Neural crest cell (in vitro differentiated cells): ENCODE measurements at places on chromosomes 12 and 14. TPM values are rescaled to one million over a fixed set of nuclear protein-coding genes. Genes with fewer than 3 reads are reported as not detected.

GRCh38 chr12:53862831-53863230, 75.8 kb upstream of the HOXC13 start:
- DNase-seq = no peak

DNA sequence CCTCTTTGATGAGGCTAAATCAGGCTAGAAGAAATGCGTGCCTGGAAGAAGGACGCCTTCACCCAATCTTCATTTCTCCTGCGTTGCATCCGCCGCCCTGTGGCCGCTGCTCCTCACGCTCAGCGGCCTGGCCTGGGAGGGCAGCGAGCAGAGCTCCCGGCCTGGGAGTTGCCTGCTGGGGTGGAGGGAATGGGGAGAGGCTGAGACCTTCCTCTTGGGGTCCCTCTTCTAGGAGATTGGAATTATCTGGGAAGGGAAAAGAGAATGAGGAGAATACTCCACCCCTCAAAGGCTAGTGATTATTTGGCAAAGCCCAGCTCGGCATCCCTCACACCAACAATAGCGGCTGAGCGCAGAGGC, 2.4 kb upstream of the HOXC12 start:
- no peak for DNase-seq

GRCh38 chr14:64692986-64693809, 11.0 kb upstream of the PLEKHG3 start:
- DNase-seq = no peak

DNA sequence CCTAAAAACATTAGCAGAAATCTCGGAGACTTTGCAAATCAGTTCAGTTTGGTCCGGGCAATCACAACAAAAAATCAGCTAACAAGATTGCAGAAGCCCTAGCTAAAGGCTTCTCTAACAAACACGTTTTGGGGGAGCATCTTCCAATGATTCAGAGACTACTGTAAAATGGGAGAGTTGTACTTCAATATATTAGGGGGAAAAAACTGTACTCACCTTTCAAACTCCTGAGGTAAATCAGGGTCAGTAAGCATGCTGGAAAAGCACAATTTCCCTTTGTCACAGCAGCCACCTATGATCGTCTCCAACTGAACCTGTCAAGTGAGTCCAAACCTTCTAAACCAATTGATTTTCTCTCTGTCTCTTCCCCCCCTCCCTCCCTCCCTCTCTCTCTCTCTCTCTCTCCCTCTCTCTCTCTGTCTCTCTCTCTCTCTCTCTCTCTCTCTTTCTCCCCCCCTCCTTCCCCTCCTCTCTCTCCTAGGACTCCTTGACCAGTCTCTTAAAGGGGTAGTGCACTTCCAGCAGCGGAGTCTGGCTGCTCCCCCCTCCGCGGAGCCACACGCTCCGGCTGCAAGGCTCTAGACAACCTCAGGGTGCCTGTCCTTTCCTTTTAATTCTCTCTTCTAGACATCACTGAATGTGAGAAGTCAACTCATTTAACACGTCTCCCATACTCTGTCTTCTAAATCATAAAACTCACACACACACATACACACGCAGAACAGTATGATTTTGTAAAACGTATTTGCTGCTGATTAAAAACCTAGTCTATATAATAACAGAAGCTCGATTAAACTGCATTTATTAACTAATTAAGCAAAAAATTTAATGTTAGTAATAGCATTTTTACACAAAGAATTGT, at the start of gene SOX5:
Gene SOX5, minus strand, starts transcription at position 323 of the 862 bp plus-strand sequence. Its CDS starts 69 bp downstream, at position 254.
- DNase-seq = peak; percentile 48

- DNase-seq = no peak
These were observed 34.8 kb upstream of the RCOR1 start for GRCh38 chr14:102557434-102558226.

GRCh38 chr12:22919883-22920282, 294.9 kb downstream of the ETNK1 start:
- no peak for DNase-seq

GRCh38 chr12:84497819-84498218, 414.8 kb downstream of the SLC6A15 start:
- DNase-seq = no peak

GRCh38 chr12:20211981-20212421, 156.3 kb upstream of the PDE3A start:
- DNase-seq = no peak

GRCh38 chr14:21414137-21414631, 30.4 kb upstream of the SUPT16H start:
- no peak for DNase-seq

DNA sequence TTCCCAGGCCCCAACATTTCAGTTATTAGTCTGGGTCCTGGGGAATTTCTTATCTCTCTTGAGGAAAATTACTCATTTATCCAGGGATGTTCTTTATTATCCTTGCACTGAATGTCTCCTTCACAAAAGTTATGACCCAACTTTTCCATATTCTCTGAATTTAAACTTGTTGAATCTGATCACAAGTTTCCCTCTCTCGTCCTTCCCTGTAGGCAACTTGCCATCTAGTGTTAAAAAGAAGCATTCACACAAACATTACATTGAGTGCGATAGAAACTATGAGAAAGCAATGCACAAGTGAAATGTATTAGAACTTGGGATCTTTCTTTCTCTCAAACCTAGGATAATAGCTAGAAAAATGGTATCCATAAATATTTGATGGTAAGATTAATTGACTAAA, 608.4 kb downstream of the FSCB start:
- no peak for DNase-seq

DNA sequence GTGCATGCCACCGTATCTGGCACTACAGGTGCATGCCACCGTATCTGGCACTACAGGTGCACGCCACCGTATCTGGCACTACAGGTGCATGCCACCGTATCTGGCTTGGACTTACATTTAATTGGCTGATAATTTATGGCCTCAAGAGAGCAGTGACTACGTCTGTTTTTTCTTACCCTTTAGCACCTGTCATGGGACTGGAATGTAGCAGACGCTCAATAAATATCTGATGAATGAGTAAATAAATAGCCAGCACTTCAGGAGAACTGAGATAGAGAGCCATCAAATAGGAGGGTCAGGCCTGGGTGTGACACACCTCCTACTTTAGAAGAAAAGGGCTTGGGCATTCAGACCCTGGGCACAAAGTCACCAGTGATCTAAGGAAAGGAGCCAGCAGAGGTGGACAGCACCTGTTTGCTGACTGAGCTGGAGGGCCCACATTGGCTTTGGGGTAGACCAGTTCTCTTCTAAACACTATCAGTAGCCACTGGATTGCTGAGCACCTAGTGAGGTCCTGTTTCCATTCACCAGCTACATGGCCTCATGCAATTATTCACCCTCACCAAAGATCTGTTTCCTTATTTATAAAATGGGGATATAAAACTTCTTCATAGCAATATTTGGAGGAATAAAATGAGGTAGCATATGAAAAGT, 50.1 kb downstream of the RFX4 start:
- no peak for DNase-seq

DNA sequence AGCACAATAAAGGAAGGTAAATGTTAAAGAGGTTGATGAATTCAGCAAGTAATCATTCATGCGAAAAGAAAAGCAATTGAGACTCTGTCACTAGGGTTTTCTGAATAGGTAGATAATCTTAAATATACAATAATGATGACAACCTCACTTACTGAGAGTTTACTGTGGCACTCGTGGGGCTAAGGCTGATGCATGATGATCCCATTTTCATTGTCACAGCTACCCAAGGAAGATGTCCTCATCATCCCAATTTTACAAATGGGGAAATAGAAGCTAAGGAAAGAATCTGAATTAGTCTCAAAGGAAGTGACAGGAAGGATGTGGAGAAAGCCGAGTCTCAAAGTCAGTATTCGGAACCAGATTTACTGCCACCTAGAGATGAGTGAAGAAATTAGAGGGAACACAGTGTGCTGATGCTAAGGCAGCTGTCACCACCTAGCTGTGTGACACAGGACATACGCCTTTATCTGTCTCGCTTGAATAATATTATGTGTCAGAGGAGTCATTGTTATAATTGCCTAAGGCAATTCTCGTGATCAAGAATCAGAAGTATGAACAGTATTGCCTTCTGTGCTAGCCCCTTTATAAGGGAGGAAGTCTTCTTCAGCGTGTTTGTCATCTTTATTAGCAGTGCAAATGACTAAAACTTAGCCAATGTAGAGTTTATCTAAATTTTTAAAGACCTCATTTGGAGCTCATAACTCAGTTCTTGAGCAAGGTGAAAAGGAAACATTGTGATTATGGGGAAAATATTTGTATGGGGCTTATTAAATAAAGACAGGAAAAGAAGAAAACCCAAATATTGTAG, 63.2 kb downstream of the ERGIC2 start:
- peak; percentile 3 for DNase-seq

GRCh38 chr14:61444215-61444768, 122.9 kb downstream of the PRKCH start:
- no peak for DNase-seq

DNA sequence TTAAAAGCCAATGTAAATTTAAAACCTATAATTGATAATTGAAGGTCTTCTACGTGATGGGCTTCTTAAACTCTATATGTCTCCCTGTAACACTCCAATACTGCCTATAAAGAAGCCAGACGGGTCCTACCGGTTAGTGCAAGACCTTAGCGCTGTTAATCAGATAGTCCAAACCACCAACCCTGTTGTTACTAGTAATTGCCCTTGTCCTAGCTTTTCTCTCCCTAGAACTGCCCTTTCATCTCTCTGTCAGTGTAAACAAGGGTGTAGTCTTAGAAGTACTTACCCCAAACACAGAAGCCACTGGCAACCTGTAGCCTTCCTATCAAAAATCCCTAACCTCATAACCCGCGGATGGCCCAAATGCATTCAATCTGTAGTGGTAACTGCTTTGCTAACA, 243.0 kb upstream of the DIO3 start:
- no peak for DNase-seq

GRCh38 chr14:54625112-54625511, 58.2 kb downstream of the SAMD4A start:
- DNase-seq = no peak

- DNase-seq = no peak
These were observed 87.4 kb downstream of the DNAH10 start for GRCh38 chr12:123849517-123849916.

DNA sequence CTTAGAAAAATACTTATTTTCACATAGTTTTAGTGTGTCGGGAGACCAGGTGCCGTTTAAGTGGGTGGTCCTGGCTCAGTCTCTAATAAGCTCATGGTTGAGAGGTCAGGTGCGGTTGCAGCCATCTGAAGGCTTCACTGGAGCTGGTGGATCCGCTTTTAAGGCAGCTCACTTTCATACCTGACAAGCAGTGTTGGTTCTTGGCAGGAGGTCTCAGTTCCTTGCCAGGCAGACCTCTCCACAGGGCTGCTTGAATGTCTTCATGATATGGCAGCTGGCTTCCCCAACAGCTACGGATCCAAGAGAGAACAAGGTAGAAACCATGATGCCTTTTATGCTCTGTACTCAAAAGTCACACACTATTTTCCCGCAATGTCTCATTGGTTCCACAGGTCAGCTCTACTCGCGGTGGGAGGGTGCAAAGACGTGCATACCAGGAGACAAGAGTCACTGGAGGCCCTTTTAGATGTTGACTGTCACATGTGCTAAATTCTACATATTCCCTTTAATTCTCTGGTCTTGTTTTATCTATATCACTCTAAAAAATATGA, 8.0 kb upstream of the ZDHHC17 start:
- DNase-seq = no peak

GRCh38 chr12:57479043-57479375, 657 bp downstream of the ARHGAP9 start:
- DNase-seq = no peak

GRCh38 chr12:29086325-29087271, 62.5 kb upstream of the FAR2 start:
- no peak for DNase-seq

GRCh38 chr14:32472512-32473463, 143.7 kb downstream of the AKAP6 start:
- no peak for DNase-seq

GRCh38 chr12:54407183-54407905, 11.7 kb downstream of the ITGA5 start:
- DNase-seq = no peak

DNA sequence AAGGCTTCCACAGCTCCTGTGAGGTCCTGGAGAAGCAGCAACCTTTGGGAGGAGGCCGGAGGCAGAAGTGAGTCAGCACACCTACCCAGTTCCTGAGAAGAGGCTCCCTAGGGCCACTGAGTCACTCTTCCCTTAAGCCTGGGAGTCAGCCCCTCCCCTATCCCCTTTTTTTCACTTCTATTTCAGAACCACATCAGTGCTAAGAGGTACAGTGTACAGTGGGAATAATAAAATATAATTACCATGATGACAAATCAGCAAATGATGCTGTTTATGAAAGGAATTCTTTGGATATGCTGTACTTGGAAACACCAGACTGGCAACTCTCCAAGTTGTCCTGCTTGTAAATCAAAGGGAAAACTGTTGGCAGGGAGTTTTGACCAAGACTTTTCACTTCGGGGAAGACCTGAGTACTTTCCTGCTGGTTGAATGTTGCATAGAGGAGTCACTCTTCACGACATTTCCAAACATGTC, 7.8 kb upstream of the TBPL2 start:
- no peak for DNase-seq

GRCh38 chr14:85576218-85576617, 46.3 kb downstream of the FLRT2 start:
- DNase-seq = no peak

- no peak for DNase-seq
These were observed 171.7 kb downstream of the MIPOL1 start for GRCh38 chr14:37369425-37369824.

- DNase-seq = no peak
These were observed 38.4 kb upstream of the CCT2 start for GRCh38 chr12:69546693-69547438.

- no peak for DNase-seq
These were observed 56.4 kb upstream of the RNU6-8 start for GRCh38 chr14:32259368-32260013.

DNA sequence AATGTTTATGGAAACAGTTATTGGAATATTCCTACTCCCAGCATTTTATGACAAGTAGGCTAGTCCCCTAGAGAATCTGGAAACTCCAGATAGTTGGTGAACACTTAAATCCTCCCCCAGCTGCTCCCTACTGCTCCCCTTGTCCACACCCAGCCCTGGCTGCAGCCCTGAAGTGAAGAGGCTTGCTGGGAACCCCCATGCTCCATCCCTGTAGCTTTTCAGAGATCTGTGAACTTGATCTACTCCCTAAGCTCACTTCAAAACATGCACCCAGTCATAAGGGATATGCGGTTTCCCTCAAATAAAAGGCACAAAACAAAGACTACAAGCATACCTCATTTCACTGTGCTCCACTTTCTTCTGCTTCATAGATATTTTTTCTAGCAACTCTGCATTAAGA, 33.2 kb downstream of the EGLN3 start:
- no peak for DNase-seq

The RAD51B gene
- total RNA-seq = 14.6 and 16.7 TPM in 2 replicates

The FLVCR2 gene
- total RNA-seq = 3.0 and 8.7 TPM in 2 replicates

The APOF gene
- total RNA-seq = not detected in 2 replicates

The A2M gene
- total RNA-seq = 66.4 and 76.7 TPM in 2 replicates

The CBLN3 gene
- 0.86 and 1.0 TPM in 2 replicates for total RNA-seq

The SIX6 gene
- total RNA-seq = not detected in 2 replicates

The CCDC59 gene
- total RNA-seq = 39.8 and 46.7 TPM in 2 replicates

The UNC79 gene
- total RNA-seq = 2.2 and 2.3 TPM in 2 replicates

The SLC25A47 gene
- not detected in 2 replicates for total RNA-seq

The GPR68 gene
- total RNA-seq = 0.14 and 0.36 TPM in 2 replicates

The C3AR1 gene
- total RNA-seq = not detected in 2 replicates

The KITLG gene
- 6.2 and 7.0 TPM in 2 replicates for total RNA-seq

The CAPZA3 gene
- total RNA-seq = not detected in 2 replicates

The AICDA gene
- not detected in 2 replicates for total RNA-seq

The NRXN3 gene
- total RNA-seq = 2.5 TPM in 2 replicates

The STAC3 gene
- total RNA-seq = 3.8 and 4.1 TPM in 2 replicates

The KCNJ8 gene
- 4.0 and 4.6 TPM in 2 replicates for total RNA-seq

The CCER1 gene
- not detected in 2 replicates for total RNA-seq

The FAM181A gene
- total RNA-seq = 13.4 and 14.7 TPM in 2 replicates

The IQSEC3 gene
- total RNA-seq = 0.34 and 1.1 TPM in 2 replicates
